Amygdala (tissue), 56 donors: ENCODE measurements at places on chromosomes 13 and 19.

GRCh38 chr13:59384154-59384553, 779.6 kb downstream of the DIAPH3 start:
- no peak for DNase-seq

DNA sequence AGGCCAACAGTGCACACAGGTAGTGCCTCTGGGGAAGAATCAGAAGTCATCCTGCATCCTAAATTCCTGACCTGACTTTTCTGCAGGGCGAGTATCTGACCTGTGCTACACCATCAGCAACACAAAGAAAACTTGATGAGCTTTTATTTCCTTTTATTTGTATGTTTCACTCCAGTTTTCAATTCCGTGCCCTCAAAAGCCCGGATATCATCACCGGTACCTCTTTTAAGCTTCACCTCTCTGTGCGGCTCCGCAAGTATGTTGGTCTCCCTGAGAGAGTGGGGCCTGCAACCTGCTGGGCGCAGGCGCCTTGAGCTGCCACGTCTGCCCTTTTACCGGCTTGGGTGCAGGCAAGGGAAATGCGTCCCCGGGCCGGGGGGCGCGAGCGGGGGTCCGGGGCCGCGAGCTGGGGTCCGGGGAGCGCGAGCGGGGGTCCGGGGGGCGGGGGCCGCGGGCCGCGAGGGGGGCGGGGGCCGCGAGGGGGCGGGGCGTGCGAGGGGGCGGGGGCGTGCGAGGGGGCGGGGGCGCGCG, 4.3 kb upstream of the DUXA start:
- DNase-seq, result peak; percentile 3

GRCh38 chr13:106468744-106469590, 66.5 kb downstream of the EFNB2 start:
- DNase-seq, result no peak

- no peak for DNase-seq
Observed at GRCh38 chr19:46192992-46193650, 36.4 kb upstream of the IGFL1 start.

GRCh38 chr19:491146-491741, 5.0 kb upstream of the MADCAM1 start:
- no peak for DNase-seq

DNA sequence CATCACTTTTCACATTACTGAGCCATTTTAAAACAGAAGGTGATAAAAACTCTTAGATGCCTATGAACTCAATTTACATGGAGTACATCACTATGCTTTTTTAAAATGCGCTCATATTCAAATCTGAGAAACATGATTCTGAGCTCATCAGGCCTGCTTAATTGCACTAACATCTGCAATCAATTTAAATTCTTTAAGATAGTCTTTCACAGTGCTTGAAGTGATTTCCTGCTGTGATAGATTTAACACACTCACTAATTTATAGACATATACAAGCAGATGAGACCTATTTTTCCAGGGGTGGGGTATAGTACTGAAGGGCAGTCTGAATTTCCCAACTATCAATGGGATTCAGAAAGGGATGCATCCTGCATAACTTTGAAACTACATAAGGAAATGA, 82.9 kb downstream of the DIAPH3 start:
- no peak for DNase-seq

DNA sequence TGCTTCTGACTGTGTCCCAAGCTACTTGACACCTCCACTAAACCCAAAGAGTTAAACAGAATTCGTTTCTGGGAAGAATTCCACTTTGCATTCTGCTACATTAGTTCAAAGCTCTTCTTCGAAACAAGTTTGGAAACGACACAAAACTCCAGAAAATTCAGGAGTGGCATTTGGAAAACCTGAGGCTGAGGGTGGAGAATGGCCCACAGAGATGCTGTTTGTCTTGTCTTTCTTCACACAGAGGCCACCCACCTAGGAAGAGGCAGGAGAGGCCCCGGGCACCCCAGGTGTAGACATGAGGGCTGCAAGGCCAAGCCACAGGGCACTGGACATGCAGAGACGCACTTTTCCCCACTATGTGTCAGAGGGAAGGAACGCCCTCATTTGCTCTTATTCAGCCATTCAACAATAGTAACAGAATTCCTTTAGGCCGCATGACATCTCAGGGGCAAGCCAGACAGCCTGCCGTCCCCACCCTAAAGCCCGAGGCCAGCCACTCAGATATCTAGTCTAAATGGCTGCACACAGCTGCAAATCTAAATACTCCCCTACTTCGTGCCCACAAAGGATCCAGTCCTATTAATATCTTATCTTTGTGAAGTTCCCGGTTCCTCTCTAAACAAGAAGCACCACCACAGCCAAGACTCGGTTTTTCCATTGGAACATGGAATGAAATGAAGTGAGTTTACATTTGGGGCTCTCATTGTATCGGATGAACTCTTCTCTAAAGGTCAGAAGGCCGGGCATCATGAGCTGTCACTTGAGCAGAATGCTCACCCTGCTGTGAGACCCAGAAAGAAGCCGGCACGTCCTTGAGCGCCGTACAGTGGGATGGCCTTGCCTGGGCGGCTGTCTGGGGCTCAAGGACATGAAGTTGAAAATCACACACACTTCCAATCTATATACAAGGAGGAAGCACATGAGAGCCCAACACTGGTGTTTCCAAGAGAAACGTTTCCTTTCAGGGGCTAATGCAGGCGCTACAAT, 19.8 kb downstream of the COL4A1 start:
- DNase-seq, result no peak

GRCh38 chr13:93926425-93926824, 553.1 kb downstream of the DCT start:
- no peak for DNase-seq

- no peak for DNase-seq
Observed at GRCh38 chr19:42363614-42364346, 26.3 kb downstream of the CNFN start.

DNA sequence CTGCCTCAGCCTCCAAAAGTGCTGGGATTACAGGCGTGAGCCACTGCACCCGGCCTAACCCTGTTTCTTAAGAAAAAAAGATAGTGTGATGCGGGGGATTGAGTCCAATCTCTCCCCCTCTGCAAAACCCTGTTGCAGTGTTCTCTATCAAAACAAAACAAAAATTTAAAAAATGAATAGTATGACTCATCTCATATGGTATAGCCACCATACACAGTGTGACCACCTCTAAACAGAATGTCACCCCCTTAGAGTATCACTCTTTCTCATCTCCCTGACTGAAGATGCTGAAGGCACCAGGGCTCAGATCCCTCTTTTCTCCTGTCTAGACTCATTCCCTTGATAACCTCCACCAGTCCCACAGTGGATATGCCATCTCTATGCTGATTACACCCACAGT, 6.8 kb upstream of the ERF start:
- DNase-seq, result no peak

- no peak for DNase-seq
Observed at GRCh38 chr19:57949296-57949695, 1.8 kb upstream of the ZNF256 start.

- no peak for DNase-seq
Observed at GRCh38 chr13:25946321-25946720, 105.5 kb downstream of the SHISA2 start.

DNA sequence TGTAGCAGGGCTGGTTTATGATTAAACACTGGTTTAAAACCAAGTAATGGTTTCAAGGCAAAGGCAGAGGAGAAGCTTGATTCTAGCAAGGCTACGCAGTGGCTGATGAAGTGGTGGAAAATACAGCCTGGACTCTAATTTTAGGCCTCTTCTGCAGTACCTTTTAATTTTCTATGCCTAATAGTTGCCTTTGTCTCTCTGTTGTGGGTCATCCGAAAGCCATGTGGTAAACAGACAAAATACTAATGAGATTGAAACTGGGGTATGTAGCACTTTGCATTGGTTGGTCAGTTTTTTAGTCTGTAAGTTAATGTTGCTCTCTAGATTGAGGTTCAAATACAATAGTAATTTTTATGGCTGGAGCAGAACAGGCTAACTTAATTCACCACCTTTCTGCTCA, 3.3 kb downstream of the LMO7 start:
- DNase-seq, result no peak

- no peak for DNase-seq
Observed at GRCh38 chr13:93254775-93255174, 28.2 kb downstream of the GPC6 start.

DNA sequence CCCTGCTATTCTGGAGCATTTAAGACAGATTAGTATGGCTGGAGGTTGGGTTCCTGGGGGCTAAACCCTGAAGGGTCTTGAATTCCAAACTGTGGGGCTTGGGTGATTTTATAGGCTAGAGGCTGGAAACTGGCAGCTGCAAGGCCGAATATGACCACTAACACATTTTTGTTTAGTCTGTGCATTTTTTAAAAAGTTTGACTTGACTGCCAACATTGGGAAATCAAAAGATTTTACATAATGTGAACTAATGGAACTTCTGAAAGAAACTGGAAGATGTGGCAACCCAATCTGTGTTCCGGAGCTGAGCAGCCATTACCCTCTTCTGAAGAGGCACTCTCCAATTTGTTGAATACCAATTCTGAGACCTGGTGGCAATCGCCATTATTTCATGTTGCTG, 5.1 kb downstream of the ZNF784 start:
- DNase-seq, result no peak

- DNase-seq, result no peak
Observed at GRCh38 chr13:36163809-36164308, 32.7 kb upstream of the DCLK1 start.

DNA sequence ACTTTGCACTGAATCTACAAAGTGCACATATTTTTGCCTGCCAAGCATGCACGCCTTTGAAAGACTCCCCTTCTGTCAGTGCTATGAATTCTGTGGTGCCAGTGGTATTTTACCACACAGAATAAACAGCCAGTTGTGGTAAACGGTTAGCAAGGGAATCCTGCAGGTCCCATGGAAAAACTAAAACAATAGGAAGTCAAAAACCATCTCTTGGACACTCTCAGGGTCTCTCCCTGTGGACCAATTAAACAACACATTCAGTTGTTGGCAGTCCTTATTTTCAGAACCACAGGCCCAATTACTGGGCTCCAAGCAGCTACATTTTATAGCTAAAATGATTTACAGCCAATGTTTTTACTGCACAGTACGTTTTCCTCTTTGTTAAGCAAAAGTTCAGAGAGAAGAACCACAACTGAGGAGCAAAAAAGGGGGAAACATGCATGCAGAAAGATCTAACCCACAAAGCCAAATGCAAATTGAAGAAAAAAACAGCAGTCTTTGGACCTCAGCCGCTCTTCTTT, 116.9 kb downstream of the KCTD12 start:
- no peak for DNase-seq

- DNase-seq, result no peak
Observed at GRCh38 chr19:6358003-6358402, 3.3 kb upstream of the CLPP start.

DNA sequence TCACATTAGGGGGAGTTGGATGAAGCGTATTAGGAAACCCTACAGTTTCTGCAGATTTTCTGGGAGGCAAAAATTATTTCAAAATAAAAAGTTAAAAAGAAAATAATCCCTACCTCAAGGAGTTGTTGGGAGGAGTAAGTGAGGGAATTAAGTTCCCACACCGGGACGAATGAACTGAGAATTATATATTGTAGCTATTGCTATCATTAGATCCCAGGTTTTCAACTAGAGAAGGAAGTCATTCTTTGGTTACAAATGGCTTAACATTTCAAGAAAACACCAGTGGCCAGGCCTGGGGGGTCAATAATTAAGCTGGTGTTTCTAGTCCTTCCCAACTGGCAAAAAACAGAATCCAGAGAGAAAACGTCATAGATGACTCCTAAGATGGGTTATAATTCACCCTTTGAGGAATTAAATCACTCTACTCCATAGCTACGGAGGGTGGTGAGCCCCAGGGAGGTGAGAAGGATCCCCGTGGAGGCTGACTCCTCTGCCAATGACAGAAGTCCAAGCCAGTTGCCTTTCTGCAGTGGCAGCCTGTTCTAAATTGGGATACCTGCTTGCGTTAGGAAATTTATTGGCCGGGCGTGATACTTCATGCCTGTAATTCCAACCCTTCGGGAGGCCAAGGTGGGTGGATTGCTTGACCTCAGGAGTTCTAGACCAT, 1.2 kb upstream of the MYDGF start:
- no peak for DNase-seq

DNA sequence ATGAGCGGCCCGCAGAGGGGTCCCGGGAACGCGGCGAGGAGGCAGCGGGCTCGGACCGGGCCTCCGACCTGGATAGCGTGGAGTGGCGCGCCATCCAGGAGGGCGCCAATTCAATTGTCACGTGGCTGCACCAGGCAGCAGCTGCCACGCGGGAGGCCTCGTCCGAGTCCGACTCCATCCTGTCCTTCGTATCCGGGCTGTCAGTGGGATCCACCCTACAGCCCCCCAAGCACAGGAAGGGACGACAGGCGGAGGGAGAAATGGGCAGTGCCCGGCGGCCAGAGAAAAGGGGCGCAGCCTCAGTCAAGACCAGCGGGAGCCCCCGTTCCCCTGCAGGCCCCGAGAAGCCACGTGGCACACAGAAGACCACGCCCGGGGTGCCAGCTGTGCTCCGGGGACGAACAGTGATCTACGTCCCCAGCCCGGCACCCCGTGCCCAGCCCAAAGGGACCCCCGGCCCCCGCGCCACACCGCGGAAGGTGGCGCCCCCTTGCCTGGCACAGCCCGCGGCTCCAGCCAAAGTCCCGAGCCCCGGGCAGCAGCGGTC, 10.7 kb downstream of the C19orf25 start:
- DNase-seq, result no peak

GRCh38 chr13:32017474-32017873, 14.1 kb upstream of the FRY start:
- no peak for DNase-seq

DNA sequence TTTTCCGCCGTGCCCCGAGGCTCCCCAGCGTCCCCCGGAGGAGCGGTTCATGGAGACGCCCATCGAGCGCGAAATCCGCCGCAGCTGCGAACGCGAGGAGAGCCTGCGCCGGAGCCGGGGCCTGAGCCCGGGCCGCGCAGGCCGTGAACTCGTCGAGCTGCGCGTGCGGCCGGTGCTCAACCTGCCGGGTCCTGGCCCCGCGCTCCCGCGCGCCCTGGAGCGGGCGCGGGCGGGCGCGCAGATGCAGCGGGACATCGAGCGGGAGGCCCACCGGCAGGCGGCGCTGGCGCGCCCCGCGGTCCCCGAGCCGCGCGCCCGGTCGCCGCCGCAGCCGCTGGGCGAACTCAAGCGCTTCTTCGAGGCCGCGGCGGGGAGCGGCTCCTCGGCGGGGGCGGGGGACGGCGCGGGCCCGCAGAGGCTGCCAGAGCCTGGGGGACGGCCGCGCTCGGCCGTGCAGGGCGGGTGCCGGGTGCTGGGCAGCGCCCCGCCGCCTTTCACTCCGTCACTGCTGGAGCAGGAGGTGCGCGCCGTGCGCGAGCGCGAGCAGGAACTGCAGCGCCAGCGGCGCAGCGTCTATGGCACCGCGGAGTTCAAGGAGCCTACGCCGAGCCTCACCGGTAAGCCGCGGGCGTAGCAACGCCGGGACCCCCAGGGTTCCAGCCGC, 807 bp downstream of the MISP3 start:
- DNase-seq, result peak; percentile 38

- DNase-seq, result no peak
Observed at GRCh38 chr13:73618275-73618865, 515.8 kb downstream of the KLF12 start.
